ENCODE measurements at places on chromosomes 1 and 21. TPM values are rescaled to one million over a fixed set of nuclear protein-coding genes. Genes with fewer than 3 reads are reported as not detected.
A peak's percentile ranks its signal among the peaks of the same experiment; 100 is the strongest.

The ANGPTL7 gene
- 19.4 TPM for total RNA-seq

The AMY1A gene
- not detected for total RNA-seq

The TSSK3 gene
- total RNA-seq, result 2.3 TPM

The AADACL4 gene
- total RNA-seq, result not detected

The LCE1E gene
- not detected for total RNA-seq

The PFDN2 gene
- 92.7 TPM for total RNA-seq

The ATP1A4 gene
- 0.68 TPM for total RNA-seq

The SH2D5 gene
- 0.41 TPM for total RNA-seq

DNA sequence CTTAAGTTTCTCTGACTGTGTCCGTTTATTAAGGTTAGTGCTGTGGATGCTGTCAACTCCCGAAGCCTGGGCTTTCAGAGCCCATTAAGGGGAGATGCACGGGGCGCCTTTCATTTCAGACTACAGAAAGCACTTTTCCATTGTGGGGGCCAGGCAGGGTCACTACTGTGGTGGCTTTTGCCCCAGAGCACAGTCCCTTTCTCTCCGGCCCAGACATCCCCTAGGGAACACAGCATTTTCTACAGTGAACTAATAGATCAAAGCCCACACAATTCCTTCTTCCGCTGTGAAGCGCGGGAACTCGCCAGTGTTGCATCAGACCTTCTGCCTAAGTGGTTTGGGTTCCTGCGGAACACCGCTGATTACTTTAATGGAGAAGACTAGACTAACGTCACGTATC is 26.8 kb upstream of the MAP1LC3C start:
- DNase-seq, result no peak

GRCh38 chr1:111406321-111406768 is 21.2 kb downstream of the OVGP1 start:
- DNase-seq, result no peak

DNA sequence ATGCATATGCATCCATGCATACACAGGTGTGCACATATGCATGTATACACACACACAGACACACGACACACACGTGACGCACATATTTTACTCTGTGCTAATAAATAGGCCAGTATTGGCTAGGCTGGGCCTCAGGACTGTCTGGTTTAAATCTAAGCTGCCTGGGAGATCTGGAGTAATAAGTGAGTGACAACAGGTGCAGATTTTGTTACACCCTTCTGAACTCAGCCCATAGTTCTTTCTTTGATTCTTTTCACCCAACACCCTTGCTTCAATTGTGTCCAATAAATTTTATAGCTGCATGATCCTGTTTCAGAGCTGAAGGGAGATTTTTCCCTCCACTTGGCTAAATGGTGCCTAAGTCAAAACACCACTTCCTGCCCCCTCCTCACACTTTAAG is 132.8 kb downstream of the FGGY start:
- no peak for DNase-seq

DNA sequence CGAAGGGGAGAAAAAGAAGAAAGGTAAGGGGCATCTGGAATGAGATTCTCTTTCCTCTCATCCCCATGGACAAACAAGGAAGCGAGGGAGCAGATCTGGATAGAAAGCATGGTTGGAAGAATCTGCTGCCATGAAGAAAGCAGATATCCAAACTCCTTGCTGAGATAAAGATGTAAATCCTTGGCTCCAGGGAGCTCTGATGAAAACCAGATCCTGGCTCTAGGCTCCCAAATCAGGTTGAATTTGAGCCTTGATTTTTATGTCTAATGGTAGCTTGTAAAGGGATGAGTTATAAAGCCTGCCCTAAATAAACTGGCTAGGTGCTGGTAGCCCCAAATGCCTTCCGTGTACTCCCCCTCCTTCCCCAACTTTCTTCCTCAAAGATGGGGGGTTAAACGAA is 64.1 kb upstream of the LAX1 start:
- no peak for DNase-seq

DNA sequence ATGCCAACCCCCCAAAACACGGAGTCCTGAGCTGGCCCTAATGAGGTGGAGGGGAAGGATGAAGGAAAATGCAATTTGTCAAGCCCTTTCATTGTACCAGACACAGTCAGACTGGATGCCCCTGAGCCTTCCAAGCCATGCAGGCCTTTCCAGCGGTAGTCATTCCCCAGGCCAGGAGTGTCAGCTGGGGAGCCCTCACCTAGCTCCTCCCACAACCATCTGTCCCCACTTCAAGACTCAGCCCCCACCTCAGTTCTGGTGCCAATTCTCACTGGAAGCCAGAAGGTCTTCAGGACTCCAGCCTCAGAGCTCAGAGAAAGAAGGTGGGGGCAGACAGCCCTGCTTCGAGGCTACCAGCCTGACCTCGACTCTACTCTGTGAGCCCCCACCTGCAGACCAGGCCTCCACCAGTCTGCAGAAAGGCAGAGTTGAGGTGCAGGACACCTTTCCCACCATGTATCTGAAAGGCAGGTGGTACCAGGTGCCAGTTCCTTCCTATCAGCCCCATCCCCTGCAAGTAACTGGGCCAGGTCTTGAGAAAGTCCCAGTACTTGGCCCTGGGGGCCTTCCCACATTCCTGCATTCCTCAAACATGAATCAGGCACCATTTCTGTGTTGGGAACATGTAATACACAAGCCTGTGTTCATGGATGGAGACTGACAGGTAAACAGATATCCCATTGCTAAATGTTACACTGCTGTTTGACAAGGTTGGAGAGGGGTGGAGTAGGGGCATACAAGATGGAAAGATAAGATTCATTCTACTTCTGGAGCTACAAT is 180.6 kb upstream of the EDN2 start:
- DNase-seq, result no peak

GRCh38 chr1:202149566-202149965 is 5.0 kb upstream of the ARL8A start:
- DNase-seq, result no peak

- DNase-seq, result no peak
These were observed 56.9 kb upstream of the TMPRSS2 start for GRCh38 chr21:41564871-41565274.

DNA sequence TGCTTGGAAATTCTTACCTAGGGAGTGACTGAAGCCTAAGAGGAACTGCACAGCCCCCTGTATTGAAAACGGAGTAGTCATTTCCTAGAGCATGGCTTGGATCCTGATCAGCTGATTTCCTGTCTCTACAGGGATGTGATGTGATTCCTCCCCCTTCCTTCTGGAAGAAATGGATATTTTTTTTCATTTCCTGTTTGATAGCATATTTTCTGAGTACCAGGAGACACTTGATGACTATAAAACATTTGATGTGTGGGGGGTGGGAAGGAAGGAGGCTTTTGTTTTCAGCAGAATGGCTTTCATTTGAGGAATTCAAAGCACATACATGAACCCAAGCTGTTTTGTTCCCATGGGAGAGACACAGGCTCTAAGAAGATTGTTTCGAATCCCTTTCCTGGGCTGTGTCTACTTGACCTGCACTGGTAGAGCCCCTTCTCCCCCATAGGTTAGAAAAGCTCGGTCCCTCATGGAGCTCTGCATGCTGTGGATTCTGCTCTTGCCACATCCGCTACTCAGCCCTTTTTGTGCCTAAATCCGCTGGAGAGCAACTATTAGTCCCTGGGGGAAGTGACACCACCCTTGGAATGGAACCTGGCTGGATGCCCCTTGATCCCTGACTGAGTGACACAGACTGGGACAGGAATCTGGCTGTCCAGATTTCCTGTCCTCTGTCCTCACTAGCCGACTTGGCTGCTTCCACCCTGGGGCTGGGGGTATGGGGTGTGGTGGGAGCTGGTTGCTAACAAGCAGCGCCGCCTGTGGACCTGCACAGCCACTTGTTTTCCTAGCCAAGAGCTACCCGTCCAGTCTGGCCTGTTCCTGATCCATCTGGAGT is 71.8 kb upstream of the MACF1 start:
- DNase-seq, result peak; percentile 25

- no peak for DNase-seq
These were observed 23.5 kb upstream of the NPL start for GRCh38 chr1:182766050-182766449.

DNA sequence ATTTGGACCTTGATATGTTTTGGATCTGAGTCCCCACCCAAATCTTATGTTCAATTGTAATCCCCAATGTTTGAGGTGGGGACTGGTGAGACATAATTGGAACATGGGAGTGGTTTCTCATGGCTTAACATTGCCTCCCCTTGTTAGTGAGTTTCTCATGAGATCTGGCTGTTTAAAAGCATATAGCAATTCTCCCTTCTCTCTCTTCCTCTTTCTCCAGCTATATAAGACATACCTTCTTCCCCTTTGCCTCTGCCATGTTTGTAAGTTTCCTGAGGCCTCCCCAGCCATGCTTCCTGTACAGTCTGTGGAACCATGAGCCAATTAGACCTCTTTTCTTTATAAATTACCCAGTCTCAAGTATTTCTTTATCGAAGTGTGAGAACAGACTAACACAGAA is 692.4 kb downstream of the KCNT2 start:
- no peak for DNase-seq

GRCh38 chr1:109365642-109366204 is 32.0 kb downstream of the SORT1 start:
- no peak for DNase-seq

- no peak for DNase-seq
These were observed 3.3 kb upstream of the MYOG start for GRCh38 chr1:203089001-203089650.

- no peak for DNase-seq
These were observed 3.6 kb upstream of the TNFRSF1B start for GRCh38 chr1:12163210-12163609.

- no peak for DNase-seq
These were observed 831 bp downstream of the CSRP1 start for GRCh38 chr1:201506092-201506491.

DNA sequence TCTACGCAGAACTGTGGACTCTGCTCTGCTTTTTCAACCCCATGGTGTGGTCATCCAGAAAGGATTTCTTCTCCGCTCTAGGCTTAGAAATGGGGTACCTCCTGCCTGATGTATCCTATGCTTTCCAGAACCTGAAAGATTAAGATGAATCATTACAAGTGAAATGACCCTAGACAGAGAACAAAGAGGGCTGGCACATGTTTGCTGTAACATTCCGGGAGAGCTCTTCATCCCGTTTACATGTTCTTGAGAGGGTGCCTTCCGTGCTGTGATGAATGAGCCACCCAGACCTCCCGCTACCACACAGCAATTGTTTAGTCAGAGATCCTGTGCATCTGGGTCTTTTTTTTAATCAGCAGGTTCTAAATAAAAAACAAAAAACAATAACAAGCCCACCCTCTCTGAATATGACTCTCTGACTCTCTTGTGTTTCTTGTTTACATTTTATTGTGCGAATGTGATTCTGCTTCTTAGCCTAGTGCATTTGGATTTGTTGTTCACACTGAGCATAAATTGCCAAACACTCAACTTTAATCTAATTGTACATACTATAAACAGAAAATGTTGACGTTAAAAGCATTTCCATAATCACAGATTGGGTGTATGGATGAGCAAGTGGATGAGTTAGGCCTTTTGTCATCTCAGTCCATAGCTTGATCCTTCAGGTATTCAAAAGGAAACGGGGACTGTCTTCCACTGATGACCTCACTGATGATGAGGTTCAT is 87.1 kb downstream of the GPR88 start:
- DNase-seq, result no peak

GRCh38 chr1:228478326-228478725 is 8.9 kb upstream of the RNF187 start:
- no peak for DNase-seq

DNA sequence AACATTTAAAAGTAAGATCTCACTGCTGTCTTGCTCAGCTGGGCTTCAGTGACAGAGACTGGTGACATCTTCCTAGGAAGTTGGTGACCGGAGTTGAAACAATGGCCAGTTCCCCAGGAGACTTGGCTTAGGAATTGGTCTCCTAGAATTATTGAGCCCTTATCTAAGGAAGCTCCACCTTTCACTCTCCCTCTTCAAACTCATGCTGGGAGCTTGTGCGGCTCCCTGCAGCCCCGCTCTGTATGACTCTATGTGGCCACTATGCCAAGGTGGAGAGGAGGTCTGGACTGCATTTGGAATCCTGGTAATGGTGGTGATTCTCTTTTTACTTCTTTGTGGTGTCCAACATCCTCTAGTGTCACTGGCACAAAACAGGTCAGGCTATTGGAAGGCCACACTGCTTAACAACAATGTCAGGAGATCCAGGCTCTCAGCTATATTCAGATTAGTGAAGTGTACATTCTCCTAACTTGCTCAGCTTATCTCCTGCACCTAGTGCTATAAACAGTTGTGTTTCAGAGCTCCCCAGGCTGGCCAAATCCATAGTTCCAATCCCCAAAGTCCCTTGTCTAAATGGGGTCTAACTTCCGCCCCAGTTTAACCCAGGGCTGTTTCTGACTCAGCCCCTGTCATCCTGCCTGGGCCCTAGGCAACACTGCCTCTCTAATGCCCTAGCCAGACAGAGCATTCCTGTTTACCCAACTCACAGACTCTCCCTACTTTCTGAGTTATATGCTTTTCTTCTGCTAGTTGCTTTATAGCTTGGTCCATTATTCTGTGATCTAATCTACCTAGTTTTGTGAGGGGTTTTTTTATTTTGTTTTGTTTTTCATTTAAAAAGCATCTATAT is 18.3 kb downstream of the ATP2B4 start:
- DNase-seq, result no peak

GRCh38 chr21:16872616-16873015 is 640.2 kb upstream of the CXADR start:
- DNase-seq, result no peak
